ENCODE measurements at places on chromosomes 7 and 10.

GRCh38 chr7:4800487-4800886, 25.1 kb downstream of the AP5Z1 start:
- DNase-seq: no peak

GRCh38 chr7:46202379-46202778, 281.3 kb upstream of the IGFBP3 start:
- DNase-seq: no peak

- no peak for DNase-seq
Measured at GRCh38 chr10:79112881-79113431, 44.2 kb downstream of the ZMIZ1 start.

GRCh38 chr7:4127909-4128560, 554.1 kb upstream of the FOXK1 start:
- DNase-seq: no peak

- DNase-seq: no peak
Measured at GRCh38 chr7:38773430-38773829, 135.6 kb downstream of the VPS41 start.

GRCh38 chr10:99304862-99305229, 24.3 kb upstream of the CNNM1 start:
- DNase-seq: no peak
